ENCODE measurements at places on chromosomes 16 and 17.

DNA sequence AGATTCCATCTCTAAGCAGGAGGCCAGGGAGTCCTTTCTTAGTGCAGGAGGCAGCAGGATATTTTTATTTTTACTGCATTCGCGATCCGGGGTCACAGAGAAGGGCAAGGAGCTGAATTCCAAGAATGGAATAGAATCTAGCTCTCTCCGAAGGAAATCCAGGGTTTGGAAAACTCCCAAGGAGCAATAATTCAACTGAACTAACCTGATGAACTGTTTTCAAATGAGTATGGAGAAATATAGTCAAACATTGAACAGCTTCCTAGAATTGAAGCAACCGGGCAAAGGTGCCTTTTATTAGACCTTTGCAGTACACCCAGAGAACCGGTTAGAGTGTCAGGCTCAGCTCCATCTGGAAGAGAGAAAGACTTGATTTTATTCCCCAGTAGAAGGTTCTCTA lies 120.7 kb upstream of the MAF start:
- DNase-seq, result no peak

DNA sequence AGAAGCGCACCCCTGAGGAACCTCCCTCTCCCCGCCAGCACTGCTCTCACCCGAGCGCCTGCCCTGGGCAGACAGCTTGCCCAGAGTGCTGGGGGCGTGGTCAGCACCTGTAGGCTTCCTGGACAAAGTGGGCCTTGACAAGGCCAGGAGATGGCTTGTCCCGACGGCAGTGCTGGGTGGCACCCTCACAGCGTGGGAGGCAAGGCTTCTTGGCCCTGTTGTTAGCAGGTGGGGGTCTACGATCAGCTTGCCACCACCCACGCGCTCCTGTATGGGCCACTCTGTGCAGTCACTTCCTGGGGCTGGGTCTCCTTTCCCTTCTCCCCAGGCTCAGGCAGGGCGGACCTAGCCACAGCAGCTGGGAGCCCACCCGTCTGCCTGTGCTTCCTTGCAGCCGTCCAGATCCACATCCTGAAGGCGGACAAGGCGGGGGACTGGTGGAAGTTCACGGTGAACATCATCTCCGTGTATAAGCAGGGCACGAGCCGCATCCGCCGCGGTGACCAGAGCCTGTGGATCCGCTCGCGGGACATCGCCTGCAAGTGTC lies 218.0 kb downstream of the NTN1 start:
- DNase-seq, result no peak

GRCh38 chr17:57086069-57086930 lies 1.3 kb downstream of the AKAP1 start:
- DNase-seq, result no peak

DNA sequence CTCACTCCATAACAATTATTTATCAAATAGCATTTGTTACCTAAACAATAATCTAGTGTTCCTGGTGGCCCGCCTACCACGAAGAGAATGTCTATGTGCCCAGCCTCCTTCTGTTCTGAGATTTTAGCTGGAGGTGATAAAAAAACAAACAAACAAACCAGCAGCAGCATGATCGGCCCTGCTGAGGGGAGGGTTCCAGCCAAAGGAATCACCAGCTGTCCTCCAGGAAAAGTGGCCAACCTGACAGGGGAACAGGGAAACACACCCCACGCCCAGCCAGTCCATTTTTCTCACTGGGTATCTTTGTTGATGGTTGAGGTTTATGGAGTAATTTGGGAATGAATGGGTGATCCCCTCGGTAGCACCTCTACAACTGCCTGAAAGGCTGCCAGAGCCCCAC lies 203.0 kb upstream of the DYNLRB2 start:
- DNase-seq, result no peak

DNA sequence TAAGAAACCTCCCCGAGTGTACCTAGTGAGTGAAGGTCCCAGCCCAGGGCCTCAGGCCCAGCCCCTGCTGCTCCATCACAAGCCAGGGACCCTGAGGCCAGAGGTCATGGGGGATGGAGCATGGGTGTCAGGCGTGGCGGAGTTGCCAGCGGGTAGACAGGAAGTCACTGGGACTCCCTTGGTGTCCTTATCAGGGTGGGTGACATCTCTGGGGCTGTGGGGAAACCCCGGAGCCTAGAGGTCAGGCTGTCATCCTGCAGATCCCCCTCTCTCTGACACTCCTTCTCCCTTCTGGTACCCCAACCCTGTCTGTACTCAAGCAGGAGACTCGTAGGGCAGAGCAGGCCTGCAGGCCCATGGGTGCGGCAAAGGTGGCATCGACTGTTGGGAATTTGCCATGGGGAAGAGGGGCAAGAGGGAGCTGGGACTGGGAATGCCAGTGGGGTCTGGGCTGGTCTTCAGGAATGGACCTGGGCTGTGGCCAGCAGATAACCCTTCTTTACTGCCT lies 10.8 kb upstream of the ADGRG1 start:
- no peak for DNase-seq

DNA sequence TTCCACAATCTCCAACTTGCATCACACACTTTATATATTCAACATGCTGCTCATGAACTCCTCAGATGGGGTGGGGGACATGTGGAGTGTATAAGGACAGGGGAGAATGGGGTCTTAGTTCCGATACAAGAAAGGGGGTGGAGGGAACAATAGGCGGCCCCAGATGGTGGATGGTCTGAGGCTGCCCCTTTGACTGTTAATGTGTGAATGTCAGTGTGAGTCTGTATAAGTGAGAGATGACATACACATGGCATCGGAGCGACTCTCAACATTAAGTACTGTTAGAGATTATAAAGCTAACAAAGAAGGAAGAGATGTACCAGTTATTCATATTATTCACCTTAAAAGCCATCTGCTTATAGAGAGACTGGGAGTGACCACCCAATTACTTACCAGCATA lies 193.1 kb downstream of the AXIN2 start:
- no peak for DNase-seq

GRCh38 chr16:29927070-29927905 lies 1.3 kb upstream of the KCTD13 start:
- no peak for DNase-seq

DNA sequence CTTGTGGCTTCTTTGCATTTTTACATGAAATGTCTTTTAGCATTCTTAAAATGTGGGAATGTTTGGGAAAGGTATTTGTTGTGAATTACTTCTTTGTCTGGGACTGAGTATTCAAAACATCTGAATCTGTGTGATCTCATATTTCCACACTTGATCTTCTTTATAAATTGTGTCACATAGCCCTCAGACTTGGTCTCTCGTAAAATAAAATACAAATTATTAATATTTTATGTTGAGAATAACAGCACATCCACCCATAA lies 81.9 kb downstream of the TUBD1 start:
- DNase-seq, result no peak

- DNase-seq, result no peak
Measured at GRCh38 chr16:12513791-12514175, 289.9 kb downstream of the CPPED1 start.

GRCh38 chr17:67258821-67259468 lies 13.9 kb upstream of the HELZ start:
- DNase-seq, result no peak

DNA sequence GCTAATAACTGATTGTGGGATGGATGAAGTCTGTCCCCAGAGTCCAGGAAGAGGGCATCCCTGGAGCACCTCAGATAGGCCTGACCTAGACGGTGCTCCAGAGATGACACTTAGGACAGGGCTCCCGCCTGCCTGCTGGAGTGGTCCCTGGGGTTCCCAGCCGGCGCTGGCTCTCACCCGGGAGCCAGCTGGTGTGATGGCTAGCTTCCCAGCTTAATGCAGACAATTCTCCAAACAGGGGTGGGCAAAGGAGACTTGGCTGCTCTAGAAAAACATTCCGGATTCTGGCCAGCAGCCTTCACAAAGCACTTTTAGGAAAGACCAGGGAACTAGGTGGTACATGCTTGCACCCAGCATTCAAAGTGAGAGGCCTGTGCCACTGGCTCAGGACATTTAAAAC lies 18.6 kb downstream of the ACE start:
- no peak for DNase-seq

DNA sequence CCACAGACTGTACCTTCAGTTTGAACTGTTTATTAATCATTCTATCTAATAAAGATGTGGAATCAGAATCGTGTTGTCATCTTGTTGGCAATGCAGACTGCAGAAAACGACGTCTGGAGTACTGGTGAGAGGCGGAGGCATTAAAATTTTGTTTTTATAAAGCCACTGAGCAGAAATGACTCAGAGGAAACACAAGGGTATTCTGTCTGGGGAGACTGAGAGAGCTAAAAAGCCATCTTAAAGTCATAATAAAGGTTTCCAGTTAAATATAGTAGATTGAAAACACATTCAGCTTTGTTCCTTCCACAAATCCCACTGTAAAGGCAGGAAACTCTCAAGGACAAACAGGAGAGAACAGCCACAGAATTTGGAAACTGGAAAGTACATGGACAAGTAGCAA lies 74.2 kb downstream of the CPPED1 start:
- peak; percentile 3 for DNase-seq

DNA sequence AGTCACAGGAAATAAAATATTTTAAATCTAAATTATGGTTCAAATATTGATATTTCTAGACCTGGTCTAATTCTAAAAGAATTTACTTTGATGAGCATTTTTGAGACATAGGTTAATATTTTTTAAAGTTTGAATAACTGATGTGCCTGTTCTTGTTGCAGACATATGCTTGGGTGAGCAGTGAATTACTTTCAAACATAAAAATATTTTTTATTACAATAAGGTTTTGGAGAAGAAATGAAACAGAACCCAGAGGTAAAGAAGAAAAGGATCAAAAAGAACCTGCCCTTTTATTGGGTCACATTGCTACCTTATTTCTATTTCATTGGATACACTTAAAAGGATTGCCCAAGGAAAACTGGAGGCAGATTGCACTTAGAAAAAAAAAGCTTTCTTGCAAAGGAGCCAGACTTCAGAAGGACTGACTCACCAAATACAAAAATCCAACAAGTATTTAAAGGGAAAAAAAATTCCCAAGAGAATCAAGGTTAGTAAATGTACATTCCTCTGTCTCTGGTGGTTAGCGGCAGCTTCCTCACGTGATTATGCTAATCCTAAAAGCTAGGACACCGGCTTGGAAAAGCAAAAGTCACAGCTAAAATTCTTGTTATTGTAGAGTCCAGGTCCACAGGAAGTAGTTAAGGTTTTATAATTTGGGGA lies 18.5 kb downstream of the ENPP7 start:
- peak; percentile 5 for DNase-seq

- no peak for DNase-seq
Measured at GRCh38 chr17:69722518-69722917, 308.0 kb downstream of the MAP2K6 start.

- DNase-seq, result no peak
Measured at GRCh38 chr17:34765291-34765690, 185.9 kb downstream of the TMEM132E start.

DNA sequence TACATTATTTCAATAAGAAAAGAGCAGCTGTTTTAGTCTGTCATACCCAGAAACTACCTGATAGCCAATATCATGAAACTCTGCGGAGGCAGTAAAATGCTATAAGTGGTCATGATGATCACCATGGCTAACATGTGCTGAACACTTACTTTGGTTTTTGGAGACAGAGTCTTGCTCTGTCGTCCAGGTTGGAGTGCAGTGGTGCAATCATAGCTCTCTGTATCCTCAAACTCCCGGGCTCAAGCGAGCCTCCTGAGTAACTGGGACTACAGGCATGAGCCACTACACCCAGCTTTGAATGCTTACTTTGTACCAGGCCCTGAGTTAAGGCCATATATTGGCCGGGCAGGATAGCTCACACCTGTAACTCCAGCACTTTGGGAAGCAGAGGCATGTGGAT lies 101.2 kb upstream of the DHX40 start:
- DNase-seq, result no peak

Measured in HS-27A (cell line).